ENCODE measurements at places on chromosomes 16 and 17.

- DNase-seq: no peak
These were observed 46.1 kb downstream of the CPPED1 start for GRCh38 chr16:12757546-12757945.

DNA sequence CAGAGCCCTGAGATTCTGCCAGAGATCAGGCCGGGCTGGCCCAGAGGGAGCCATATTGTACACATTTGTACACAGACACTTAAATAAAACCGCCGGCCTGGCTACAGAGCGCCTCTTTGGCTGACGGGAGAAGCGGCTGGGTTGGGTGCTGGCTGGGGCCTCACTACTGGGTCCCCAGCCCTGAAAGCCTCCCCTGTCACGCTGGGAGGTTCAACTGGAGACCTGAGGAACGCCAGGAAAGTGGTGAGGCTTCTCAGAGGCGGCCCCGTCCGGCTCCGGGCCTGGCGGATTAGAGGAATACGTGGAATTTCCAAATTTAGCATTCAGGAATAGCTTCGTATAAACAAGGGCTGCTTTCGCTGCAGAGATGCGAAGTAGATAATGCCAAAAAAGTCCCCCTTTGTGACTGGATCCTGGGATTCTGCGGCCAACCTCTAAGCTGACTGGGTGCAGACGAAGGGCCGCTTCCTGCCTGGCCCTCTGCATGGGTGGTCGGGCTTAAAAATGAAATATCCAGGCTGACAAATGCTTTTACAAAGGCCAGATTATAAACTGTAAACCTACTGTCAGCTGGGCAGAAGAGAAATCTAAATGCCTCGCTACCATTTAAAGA is 252.4 kb downstream of the IRF8 start:
- DNase-seq: no peak

- DNase-seq: no peak
These were observed 38.2 kb upstream of the ICAM2 start for GRCh38 chr17:64058621-64059020.

DNA sequence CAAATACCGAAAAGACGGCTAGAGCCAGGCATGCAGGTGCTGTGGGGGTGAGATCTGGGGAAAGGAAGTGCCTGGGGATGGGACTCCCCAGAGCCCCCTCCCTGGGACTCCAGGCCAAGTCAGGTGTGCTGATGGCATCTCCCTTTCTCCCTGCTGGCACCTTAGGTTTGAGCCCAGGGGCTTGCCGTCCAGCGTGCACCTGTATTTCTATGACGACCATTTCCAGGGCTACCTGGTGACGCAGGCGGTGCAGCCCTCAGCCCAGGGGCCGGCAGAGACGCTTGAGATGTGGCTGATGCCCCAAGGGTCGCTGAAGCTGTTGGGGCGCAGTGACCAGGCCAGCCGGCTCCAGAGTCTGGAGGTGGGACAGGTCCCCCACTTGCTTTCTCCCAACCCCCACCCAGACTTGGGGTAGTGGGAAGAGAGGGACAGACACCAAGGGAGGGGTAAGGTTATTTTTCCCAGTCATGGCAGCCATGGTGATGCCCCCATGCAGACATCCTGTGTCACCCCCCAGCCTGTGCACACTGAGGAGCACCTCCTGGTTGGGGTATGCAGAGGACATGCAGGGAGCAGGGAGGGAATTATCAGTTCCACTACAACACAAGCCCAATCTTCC is 11.1 kb downstream of the XYLT2 start:
- DNase-seq: no peak

DNA sequence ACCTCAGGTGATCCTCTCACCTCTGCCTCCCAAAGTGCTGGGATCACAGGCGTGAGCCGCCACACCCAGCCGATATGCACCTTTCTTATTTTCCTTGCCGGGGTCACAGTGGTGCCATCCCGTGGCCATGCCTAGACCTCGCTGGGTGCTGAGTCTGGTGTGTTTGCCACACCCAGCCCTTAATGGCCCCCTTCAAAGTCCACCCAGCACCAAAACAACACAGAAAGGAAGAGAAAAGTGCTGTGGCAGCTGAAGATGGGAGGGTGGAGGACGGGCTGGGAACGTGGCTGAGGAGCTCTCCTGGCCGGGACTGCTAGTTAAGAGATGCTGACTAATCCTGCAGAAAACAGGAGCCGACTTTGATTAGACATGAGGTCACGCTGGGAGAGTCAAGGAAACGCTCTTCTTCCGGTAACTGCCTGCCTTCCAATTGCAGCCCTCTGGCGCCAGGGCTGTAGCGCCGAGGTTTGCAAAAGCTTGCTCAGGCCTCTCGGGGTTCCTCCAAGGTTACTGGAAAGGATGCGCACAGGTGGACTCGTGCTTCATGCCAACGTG is 10.9 kb downstream of the SLC43A2 start:
- no peak for DNase-seq

DNA sequence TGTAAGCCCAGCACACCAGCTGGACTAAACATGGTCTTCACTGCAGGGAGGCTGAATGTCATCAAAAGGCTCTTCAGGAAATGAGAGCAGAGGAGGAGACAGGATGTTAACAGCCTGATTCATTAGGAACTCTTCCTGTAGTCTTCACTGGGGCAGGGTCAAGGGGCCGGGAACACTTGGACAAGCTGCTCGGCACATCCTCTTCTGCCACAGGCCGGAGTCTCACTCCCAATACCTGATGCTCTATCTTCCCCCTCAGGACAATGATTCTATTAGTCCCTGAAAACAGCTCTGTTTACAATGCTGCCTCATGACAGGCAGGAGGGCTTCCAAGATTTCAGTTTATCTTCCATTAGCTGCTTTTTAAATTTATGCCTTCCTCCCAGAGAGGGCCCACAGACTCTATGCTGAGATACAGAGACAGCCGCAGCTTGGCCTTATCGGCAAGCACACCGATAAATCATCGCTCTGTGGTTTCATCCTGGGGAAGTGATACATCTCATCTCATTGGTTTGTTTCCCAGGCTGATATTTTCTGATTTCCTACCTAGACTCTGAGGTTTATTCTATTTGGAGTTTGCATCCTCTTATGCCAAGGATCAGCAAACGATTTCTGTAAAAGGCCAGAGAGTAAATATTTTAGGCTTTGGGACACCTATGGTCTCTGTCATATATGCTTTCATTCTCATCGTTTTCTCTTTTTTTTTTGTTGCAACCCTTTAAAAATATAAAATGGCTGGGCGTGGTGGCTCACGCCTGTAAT is 214.0 kb upstream of the ASIC2 start:
- no peak for DNase-seq

DNA sequence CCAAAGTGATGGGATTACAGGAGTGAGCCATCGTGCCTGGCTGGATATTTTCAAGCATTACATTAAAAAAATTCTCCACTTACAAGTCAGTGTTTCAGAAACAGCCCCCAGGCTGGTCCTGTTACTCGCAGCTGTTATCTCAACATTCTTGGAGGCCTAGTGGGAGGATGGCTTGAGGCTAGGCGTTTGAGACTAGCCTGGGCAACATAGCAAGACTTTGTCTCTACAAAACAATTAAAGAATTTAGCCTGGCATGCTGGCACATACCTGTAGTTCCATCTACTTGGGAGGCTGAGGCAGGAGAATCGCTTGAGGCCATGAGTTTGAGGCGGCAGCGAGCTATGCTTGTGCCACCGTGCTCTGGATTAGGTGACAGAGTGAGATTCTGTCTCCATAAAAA is 26.5 kb upstream of the SPNS3 start:
- DNase-seq: no peak

DNA sequence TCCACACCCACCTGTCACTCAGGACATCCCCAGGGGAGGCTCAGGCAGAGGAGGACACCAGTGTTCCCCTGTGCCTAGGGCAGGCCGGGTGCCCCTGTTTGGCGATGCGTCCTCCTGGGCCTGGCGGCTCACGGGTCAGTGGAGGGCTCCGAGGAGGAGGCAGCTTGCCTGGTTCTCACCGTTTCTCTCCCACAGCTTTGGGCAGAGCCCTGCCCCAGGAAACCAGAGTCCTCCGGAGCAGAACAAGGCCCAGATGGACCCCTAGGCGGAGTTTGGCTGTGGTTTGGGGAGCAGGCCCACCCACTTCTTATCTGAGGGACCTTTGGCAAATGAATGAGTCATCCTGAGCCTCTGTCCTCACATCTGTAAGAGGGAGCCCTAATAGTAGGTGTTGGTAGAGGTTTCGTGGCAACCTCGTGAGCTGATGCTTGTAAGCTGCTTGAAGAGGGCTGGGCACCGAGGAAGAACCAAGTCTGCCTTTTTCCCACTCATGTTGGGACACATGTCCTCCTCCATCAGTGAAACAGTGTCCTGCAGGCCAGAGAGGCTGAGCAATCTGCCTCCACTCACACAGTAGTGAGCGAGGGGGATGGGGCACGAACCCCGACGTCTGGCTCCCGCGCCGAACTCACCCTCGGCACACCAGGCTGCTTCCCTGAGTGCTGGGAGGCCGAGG is 247.0 kb upstream of the CIBAR2 start:
- no peak for DNase-seq

DNA sequence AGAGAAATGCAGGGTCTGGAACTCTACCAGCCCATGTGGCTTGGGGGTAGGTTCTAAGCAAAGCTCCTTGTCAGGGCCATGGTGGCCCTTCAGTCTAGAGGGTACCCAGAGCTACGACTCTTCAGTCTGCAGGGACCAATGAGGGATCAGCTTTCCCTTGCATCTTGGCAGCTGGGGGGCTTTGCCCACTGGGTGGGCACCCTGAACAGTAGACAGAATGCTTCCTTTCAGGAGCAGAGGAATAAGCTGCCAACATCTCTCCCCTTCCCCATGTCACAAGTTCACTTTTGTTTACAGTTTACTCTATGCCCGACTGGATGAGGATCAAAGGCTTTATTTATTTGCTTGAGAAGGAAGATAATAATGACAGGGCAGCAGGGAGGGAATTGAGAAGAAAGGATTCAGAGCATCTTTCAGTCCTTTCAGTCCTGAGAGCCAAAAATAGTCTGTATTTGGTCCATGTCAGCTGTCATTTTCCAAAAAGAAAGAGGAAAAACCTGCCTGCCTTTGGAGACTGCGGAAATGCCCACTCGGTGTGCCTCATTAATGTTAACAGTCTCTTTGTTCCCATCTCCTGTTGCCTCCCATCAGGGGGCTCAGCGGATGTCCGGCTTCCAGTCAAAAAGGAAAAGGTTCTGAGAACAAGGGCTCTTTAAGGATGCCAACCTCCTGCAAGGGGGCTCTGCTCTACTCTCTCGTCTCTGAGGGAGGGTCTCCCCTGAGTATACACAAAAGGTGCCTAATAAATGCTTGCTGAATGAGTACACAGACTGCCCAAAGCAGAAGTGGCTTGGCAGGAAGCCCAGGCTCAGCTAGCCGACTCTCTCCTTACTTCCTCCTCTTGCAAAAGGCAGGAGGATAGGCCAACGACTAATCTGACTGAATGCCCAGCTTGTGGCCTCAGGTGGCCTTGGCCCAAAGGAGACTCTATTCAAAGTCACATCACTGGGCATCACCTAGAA is 17.1 kb downstream of the TRAF4 start:
- DNase-seq: no peak

- DNase-seq: peak; percentile 80
These were observed 67.8 kb downstream of the C16orf78 start for GRCh38 chr16:49441366-49441780.

Data from CD8-positive, alpha-beta memory T cell (primary cell).